ENCODE measurements at places on chromosomes 12 and 14. TPM values are rescaled to one million over a fixed set of nuclear protein-coding genes. Genes with fewer than 3 reads are reported as not detected.
A peak's percentile ranks its signal among the peaks of the same experiment; 100 is the strongest.

Gene ASB2
- total RNA-seq, result not detected

Gene MYF6
- not detected for total RNA-seq

Gene NPFF
- total RNA-seq, result not detected

Gene NGB
- not detected for total RNA-seq

Gene SHMT2
- total RNA-seq, result 237 TPM

Gene ENTPD5
- 11.1 TPM for total RNA-seq

Gene IFNG-AS1
- not detected for total RNA-seq

Gene SYNDIG1L
- total RNA-seq, result not detected

Gene RFLNA
- 4.7 TPM for total RNA-seq

Gene CCDC198
- total RNA-seq, result not detected

Gene ZDHHC22
- total RNA-seq, result not detected

Gene LRRC9
- total RNA-seq, result not detected

Gene CD163
- total RNA-seq, result not detected

DNA sequence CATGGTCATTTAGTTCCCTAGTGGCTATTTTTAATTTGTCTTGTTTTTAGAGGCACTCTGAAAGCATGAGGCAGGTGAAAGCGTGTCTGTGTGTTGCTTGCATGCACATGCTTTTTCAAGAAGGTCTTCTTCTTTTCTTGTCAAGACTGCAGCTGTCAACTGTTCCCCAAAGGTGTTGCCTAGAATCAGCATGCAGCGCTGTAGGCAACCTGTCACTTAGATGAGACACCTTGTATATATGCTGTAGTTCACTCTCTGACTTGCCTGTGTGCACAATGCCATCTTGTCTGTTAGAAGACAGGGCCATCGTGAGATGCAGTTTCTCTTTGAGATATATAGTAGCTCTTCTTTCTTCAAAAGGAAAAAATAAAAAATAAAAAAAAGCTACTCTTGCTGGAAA, 885.7 kb downstream of the DIO2 start:
- DNase-seq, result no peak

DNA sequence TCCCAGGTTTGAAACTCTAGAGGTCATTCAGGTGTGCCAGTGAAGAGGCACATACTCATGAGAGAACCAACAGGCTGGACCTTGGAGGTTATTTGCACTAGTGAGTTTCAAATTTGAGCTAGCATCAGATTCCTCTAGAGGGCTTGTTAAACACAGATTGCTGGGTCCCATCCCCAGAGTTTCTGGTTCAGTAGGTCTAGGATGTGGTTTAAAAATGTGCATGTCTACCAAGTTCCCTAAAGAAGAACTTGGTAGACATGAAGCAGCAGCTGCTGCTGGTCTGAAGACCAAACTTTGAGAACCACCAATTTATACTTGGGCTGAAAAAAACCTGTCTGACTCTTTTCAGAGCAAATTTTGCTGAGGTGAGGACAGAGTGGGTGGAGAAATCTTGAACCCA, 61.7 kb downstream of the SUSD6 start:
- no peak for DNase-seq

GRCh38 chr12:74889563-74890236, 319.9 kb downstream of the KCNC2 start:
- peak; percentile 86 for DNase-seq

DNA sequence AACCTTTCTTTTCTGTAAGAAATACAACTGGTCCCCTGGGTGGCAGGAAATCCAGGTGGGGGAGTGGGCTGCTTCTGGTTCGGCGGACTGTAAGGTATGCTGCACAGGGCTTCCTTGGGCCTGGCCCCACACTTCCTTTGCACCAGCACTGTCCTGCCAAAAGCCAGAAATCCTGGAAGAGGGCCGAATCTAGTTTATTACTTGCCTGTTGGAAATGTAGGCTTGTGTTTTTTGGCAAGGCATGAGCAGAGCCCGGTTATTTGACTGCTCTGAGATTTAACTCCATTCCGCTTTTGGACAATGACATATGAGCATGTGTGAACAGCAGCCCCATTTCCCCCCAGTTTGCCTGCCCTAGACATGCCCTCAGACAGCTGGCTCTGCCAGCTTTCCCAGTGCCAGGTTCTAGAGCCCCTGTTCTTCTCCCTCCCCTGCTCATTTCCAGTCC, 86.6 kb downstream of the BORCS5 start:
- DNase-seq, result no peak

- peak; percentile 50 for DNase-seq
Observed at GRCh38 chr12:96274331-96274730, 80.2 kb downstream of the ELK3 start.

GRCh38 chr12:70843363-70843762, 77.2 kb downstream of the PTPRR start:
- peak; percentile 40 for DNase-seq

DNA sequence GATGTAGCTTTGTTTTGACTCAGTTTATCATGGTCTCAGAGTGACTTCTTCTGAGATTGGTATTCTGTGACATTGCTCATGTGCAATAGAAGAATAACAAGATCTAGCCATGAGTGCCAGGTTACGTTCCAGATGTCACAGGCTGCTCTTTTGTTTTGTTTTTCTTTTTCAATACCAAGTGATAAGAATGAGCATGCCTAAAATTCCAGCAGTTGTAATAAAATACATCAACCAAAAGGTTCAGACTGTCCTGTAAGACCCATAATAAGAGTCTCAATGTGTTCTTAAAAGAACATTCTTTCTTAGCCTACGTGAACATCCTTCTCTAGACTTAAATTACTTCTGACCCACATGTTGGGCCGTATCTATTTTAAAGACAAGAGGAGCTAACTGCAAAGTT, 669.2 kb downstream of the DIO2 start:
- DNase-seq, result no peak

DNA sequence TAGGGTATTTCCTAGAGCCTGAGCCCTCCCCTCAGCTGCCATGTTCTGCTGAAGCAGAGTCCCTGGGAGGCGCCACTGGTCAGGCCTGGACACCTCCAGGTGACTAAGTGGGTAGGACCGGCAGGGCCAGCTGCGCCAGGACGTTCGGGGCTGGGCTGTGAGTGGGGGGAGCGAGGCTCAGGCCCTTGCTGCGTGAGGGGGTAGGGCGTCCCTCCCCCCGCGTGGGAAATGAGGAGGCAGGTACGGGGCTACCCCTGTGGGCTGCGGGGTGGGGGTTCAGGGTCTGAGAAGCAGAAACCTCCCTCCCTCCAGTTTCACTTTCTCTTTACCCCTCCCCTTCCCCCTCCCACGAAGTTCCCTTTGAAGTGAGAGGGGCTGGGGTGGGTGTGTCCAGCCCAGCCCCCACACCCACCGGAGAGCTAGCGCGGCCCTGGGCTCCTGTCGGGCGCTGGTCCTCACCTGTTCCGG, 22.1 kb upstream of the KIF26A start:
- no peak for DNase-seq

DNA sequence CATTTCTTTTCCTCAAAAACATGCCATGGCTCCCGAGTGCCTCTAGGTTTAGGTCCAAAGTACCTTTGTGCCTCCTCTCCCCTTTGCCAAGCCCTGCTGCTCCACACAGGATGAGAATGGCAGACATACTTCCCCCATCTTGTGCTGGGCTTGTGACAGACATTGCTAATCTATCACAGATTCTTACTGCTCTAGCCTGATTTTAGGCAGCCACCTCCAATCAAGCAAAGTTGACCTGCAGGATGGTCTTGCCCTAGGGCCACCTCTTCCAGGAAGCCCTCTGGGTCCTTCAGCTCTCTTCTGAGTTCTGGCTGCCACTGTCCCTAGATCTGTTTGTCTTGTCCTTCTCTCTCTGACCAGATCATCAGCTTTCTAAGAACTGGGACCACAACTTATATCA, 20.5 kb downstream of the FOXN4 start:
- DNase-seq, result no peak

DNA sequence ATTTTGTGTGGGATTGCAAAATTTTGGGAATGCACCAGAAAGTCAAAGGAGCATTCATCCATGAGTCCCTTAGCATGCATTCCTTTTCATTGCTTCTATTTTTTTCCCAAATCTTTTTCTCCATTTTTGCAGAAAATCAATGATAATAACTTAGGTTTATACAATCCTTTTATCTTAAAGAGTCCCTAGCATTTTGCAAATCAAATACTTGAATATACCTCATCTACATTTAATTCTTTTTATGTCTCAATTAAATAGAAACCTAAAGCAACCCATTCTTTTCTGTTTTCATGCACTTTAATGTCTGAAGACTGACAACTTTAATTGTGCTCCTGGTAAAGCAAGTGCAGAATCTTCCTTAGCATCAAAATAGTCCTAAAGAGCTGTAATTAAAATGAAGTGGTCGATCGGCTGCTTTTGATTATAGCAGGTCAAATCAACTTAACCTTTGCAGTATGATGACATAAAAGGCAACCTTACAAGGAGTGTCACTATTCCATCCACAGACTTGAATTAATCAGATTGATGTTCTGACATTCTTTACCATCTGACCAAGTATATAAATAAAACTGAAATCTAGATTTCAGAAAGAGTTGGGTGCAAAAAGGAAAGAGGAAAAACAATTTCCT, 168.4 kb downstream of the ALG10B start:
- no peak for DNase-seq

- DNase-seq, result no peak
Observed at GRCh38 chr12:28145216-28145615, 45.0 kb upstream of the CCDC91 start.

DNA sequence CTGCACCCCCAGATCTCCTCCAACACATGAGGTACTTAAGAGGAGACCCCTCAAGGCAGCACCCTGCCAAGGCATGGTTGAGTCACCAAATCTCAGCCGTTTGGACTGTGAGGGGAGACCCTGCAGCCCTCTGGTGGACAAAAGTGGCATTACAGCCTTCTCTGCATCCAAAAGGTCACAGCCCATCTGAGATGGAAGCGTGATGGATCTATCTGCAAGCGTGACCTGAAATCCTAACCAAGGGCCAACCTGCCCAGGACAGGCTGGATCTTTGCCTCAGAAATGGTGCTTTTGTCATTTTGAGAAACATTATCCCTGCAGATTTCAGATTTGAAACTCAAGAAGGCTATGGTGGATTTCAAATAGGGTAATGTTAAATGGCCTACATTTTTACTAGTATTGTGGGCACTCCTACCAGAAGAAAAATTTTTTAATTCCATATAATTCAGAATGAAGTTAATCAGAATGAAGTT, 23.7 kb upstream of the DHRS4 start:
- peak; percentile 11 for DNase-seq

- DNase-seq, result no peak
Observed at GRCh38 chr14:103078860-103079587, 5.0 kb upstream of the LBHD2 start.

GRCh38 chr14:52244997-52245396, 22.5 kb upstream of the PTGDR start:
- DNase-seq, result no peak

DNA sequence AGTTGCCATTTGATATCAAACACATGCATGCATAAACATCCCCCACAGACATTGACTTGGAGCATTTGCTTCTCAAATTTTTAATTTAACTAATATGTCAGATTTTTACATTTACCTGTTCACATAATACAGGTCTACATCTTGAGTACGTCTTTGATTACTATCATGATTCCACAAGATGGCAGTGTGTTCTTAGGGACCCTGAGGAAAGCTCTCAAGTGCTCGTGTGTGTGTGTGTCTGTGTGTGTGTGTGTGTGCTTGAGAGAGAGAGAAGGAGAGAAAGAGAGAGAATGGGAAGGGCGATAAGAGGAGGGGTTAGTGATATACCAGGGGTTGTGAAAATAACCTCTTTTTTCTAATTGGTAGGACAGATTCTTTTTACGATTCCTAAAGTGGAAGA, 167.1 kb upstream of the OR4E1 start:
- DNase-seq, result no peak

DNA sequence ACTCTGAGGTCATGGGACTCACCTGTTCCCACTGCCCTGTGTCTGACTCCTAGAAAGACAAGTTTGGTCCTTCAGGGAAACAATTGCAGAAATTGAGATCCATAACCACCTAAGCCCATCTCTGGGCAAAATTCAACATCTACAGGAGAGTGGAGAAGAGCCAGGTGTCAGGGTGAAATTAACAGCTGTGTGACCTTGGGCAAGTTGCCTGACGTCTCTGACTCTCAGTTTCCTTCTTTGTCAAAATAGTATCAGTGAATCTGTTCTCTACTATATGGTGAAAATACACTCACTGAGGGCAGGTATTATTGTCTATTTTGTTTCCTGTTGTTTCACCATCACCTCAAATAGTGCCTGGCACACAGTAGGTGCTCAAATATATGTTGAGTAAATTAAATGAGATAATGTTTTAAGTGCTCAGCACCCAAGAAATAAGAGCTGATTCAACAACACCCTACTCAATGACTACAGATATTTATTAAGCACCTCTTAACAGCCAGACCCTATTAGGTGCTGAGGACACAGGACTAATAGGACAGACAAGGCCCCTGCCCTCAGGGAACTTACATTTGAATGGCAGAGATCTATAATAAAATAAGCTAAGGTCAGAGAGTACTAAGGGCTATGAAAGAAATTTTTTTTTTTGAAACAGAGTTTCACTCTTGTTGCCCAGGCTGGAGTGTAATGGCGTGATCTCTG, 14.2 kb upstream of the IFT81 start:
- no peak for DNase-seq

DNA sequence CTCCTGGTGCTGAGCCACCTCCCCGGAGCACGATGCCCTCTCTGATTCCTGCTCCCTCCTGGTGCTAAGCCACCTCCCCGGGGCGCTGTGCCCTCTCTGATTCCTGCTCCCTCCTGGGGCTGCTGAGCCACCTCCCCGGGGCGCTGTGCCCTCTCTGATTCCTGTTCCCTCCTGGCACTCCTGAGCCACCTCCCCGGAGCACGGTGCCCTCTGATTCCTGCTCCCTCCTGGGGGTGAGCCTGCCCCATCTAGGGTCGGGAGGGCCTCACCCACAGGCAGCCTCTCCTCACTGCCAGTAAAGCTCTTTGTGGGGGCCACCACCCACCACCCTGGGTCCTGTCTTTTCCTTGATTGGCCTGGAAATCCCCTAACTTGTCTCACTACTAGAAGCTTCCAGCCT, 327.6 kb upstream of the SFSWAP start:
- no peak for DNase-seq

DNA sequence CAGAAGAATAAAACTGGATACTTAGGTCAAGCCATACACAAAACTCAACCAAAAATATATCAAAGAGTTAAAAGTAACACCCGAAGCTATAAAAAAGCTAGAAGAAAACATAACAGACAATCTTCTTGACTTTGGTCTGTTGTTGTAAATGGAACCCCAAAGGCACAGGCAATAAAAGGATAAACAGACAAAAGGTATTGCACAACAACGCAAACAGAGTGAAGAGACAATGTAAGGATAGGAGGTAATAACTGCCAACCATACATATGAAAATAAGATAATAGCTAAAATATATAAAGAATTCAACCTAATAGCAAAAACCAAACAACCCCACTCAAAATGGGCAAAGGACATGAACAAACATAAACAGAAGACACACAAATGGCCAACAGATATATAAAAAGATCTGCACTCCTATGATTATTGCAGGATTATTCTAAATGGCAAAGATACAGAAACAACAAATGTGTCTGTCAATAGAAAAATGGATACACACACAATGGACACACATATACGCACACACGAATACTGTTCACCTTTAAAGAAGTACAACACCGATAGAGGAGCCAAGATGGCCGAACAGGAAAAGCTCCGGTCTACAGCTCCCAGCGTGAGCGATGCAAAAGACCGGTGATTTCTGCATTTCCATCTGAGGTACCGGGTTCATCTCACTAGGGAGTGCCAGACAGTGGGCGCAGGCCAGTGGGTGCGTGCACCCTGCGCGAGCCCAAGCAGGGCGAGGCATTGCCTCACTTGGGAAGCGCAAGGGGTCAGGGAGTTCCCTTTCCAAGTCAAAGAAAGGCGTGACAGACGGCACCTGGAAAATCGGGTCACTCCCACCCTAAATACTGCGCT, 1137.1 kb downstream of the FSCB start:
- DNase-seq, result no peak

- DNase-seq, result no peak
Observed at GRCh38 chr12:109510196-109510595, 32.8 kb downstream of the UBE3B start.

GRCh38 chr14:102591372-102591943, 991 bp upstream of the RCOR1 start:
- DNase-seq, result no peak
